ENCODE measurements at places on chromosomes 7 and 10. TPM values are rescaled to one million over a fixed set of nuclear protein-coding genes. Genes with fewer than 3 reads are reported as not detected.

ZNF775 gene
- 6.0 TPM for total RNA-seq

PVRIG gene
- 23.9 TPM for total RNA-seq

CYP2C9 gene
- not detected for total RNA-seq

PRKG1 gene
- total RNA-seq, result not detected

GPR22 gene
- not detected for total RNA-seq

NODAL gene
- not detected for total RNA-seq

PNLIPRP2 gene
- not detected for total RNA-seq

GIMAP1 gene
- 10.0 TPM for total RNA-seq

PAPSS2 gene
- total RNA-seq, result 0.46 TPM

PLXDC2 gene
- total RNA-seq, result 0.15 TPM

CDNF gene
- 1.2 TPM for total RNA-seq

CYP26A1 gene
- not detected for total RNA-seq

TMEM236 gene
- total RNA-seq, result 0.09 TPM

KAZALD1 gene
- total RNA-seq, result 0.20 TPM

LIPJ gene
- total RNA-seq, result 0.16 TPM
